ENCODE measurements at places on chromosomes 6 and 20. TPM values are rescaled to one million over a fixed set of nuclear protein-coding genes. Genes with fewer than 3 reads are reported as not detected.
A peak's percentile ranks its signal among the peaks of the same experiment; 100 is the strongest.

The OR2H1 gene
- total RNA-seq: not detected

The SCAF8 gene
- 46.3 TPM for total RNA-seq

The SLC35B2 gene
- 36.7 TPM for total RNA-seq

The PDYN gene
- total RNA-seq: 0.14 TPM

The DYNLT1 gene
- total RNA-seq: 91.8 TPM

The TNF gene
- 0.23 TPM for total RNA-seq

The DEFB119 gene
- total RNA-seq: not detected

The SALL4 gene
- 204 TPM for total RNA-seq

The NTSR1 gene
- total RNA-seq: 0.57 TPM

The SLC22A16 gene
- 0.34 TPM for total RNA-seq

The ARFGEF3 gene
- 20.0 TPM for total RNA-seq

The IMPG1 gene
- not detected for total RNA-seq

DNA sequence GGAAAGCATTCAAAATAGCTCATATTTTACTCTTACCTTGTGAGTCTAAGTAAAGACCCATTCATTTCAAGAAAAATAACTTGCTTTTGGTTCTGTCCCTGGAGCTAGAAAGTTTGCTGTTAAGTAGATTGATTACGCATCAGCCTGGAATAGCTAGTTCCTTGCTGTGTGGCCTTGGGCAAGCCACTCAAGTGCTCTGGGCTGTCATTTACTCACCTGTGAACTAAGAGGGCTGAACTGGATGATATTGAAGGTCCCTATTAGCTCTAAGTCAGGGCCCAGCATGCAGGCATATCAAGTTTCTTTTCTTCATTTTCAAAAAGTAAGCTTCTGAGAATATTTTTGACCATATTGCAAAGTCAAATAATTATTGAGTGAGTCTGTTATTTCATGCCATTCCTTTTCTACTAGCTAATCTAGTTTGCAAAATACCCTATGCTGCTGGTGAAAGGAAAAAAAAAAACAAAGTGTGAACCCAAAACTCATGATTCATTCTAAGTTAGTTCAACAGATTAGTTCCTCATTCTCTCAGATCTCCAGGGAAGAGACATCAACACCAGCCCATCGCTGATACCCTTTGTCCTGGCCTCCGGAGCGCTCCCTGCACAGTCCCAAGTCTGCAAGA lies 106.5 kb upstream of the GMDS start:
- no peak overlapping the region for H3K4me3 ChIP-seq
- H3K27ac ChIP-seq: no peak overlapping the region
- no peaks in the 10 kb centered on the region for H3K27me3 ChIP-seq

GRCh38 chr20:37294262-37294981 lies 5.0 kb downstream of the MANBAL start:
- peak overlapping the region; percentile 45 for H3K27ac ChIP-seq
- no peaks in the 10 kb centered on the region for H3K27me3 ChIP-seq
- H3K36me3 ChIP-seq: peaks cover 35% of the 10 kb centered on the region
- H3K4me1 ChIP-seq: peaks cover 18% of the 10 kb centered on the region
- no peak overlapping the region for H3K4me3 ChIP-seq

DNA sequence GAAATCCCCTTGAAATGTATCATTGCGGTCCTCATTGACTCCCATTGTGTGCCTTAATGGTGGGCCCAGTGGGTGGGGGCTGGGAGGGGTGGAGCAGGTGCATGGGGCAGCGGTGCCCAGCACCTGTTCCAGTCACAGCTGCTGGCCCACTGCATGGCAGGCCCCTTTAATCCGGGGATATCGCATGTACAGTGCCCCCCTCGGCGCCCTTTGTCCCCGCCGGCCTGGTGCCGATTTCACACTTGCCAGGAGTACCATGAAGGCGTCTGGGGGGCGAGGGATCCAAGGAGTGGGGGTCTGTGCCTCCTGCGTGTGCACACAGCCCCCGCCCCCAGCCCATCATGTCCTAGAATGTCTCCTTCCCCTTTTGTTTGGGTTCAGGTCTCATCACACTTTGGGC lies 2.8 kb downstream of the SNAI1 start:
- peaks cover 5% of the 10 kb centered on the region for H3K36me3 ChIP-seq
- no peak for DNase-seq
- peaks cover 89% of the 10 kb centered on the region for H3K4me1 ChIP-seq

GRCh38 chr6:11245381-11246256 lies 13.2 kb upstream of the NEDD9 start:
- peaks cover 17% of the 10 kb centered on the region for H3K27me3 ChIP-seq
- peaks cover 7% of the 10 kb centered on the region for H3K4me1 ChIP-seq
- no peak for DNase-seq
- H3K36me3 ChIP-seq: peaks cover 10% of the 10 kb centered on the region
- no peak overlapping the region for H3K4me3 ChIP-seq

DNA sequence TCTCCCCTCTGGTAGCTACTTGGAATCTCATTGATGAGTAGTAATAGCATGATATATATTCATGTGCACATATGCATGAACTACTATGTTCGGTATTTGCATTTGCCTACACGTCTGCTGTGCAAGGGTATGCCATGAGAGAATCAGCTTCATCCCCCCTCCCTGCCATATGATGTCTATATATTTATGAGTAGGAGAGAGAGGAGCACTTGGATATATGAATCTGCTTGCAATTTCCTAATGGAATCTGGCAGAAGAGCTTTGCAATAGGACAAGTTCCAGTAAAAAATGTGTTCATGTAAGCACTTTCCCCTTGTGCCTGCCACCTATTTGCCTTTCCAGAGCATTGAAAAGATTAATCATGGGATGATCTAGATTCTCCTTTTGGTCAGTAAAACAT lies 76.2 kb upstream of the BACH2 start:
- peaks cover 27% of the 10 kb centered on the region for H3K4me1 ChIP-seq
- DNase-seq: no peak
- H3K27ac ChIP-seq: no peak overlapping the region
- no peaks in the 10 kb centered on the region for H3K27me3 ChIP-seq

GRCh38 chr6:147642458-147642857 lies 134.0 kb downstream of the SAMD5 start:
- H3K4me3 ChIP-seq: no peak overlapping the region
- peaks cover 16% of the 10 kb centered on the region for H3K4me1 ChIP-seq
- DNase-seq: no peak
- H3K27me3 ChIP-seq: no peaks in the 10 kb centered on the region

DNA sequence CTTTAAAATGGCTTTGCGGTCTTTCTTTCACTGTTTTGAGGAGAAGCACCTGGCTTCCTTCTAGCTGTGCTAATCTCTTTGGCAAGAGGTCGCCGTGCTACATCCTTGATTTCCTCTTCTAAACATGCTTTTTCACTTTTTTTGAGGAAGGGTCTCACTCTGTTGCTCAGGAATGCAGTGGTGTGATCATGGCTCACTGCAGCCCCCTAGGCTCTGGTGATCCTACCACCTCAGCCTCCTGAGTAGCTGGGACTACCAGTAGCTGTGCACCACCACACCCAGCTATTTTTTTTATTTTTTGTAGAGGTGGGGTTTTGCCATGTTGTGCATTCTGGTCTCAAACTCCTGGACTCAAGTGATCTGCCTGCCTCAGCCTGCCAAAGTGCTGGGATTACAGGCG lies 40.5 kb downstream of the RSPH3 start:
- no peak overlapping the region for H3K4me3 ChIP-seq
- H3K36me3 ChIP-seq: no peaks in the 10 kb centered on the region
- no peaks in the 10 kb centered on the region for H3K27me3 ChIP-seq
- H3K4me1 ChIP-seq: 0 out of 2 replicates have a peak, but pooled peaks cover 4% of the 10 kb centered on the region
- DNase-seq: no peak
- H3K27ac ChIP-seq: no peak overlapping the region

DNA sequence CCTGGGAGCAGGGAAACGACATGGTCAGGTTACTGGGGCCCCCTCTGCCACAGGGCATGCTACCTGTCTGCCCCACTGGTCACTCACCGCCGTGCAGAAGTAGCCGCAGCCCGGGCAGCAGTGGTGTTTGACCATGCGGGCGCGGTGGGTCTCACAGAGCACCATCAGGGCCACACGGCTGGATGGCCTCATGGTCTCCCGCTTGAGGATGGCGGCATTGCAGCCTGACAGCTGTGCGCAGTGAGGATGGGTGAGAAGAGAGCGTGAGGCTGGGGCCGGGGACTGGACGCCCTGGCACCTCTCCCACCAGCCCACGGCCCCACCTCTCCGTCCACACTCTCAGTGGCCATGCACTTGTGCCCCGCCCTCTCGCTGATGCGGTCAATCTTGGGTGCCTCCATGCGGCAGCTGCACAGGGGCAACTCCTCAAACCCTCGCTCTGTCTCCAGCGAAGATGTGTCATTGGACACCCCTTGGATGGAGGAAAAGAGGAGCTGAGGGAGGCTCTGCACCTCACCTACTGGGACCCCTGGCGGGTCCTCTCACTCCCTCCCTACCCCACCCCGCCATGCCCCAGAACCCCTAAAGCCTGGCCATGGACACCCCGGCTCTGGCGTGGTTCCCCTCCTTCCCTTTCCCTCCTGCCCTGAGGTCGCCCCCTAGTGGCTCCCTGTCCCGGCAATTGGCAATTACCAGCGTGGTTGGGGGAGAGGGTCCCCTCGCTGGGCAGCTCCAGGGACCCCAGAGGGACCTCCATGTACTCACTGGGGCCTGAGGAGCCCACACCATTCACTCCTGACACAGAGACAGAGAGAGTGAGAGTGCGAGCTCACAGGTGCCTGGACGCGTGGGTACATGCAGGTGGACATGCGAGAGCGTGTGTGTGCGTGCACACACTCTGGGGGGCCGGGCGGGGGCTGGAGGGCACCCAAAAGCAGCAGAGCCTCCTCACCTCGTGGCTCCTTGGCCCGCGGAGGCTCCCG lies 8.9 kb downstream of the EHMT2 start:
- no peak overlapping the region for H3K27ac ChIP-seq
- DNase-seq: peak; percentile 79

DNA sequence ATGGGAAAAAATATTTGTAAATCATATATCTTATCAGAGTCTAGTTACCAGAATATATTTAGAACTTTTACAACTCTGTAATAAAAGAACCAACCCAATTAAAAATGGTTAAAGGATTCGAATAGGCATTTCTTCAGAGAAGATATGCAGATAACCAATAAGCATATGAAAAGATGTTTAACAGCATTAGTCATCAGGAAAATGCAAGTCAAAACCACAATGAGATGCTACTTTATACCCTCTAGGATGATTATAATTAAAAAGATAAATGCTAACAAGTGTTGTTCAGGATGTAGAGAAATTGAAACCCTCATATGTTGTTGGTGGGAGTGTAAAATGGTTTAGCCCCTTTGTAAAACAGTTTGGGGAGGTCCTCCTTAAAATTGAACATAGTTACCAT lies 94.1 kb downstream of the LRRC1 start:
- H3K27ac ChIP-seq: no peak overlapping the region
- no peak for DNase-seq
- H3K4me3 ChIP-seq: no peak overlapping the region
- peaks cover 47% of the 10 kb centered on the region for H3K4me1 ChIP-seq
- no peaks in the 10 kb centered on the region for H3K27me3 ChIP-seq

DNA sequence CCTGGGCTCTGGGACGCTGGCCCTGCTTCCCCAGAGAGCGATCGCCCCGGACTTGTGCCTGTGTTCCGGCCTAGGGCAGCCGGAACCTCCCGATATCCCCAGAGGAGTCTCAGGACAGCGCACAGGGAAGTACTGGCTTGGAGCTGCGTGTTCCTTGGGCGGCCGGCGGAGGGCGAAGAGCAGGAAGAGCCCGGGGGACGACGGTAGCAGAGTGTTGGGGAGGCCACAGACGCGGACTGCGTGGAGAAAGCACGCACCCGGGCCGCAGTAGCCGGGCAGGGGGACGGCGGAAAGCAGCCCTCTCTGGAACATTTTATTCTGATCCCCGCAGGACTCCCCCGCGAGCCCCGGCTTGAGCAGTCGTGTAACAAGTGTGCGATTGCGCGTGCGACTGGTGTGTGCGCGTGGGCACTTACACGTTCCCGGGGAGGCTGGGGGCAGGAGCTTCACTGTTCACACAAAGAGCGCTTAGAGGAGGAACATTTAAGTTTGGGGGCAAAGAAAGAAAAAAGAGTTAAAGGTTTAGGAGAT lies 36.1 kb downstream of the NCR2 start:
- H3K36me3 ChIP-seq: no peaks in the 10 kb centered on the region
- H3K4me3 ChIP-seq: peak overlapping the region; percentile 85
- peaks cover 94% of the 10 kb centered on the region for H3K27me3 ChIP-seq

GRCh38 chr6:127022302-127022701 lies 96.2 kb upstream of the RSPO3 start:
- DNase-seq: no peak
- H3K27ac ChIP-seq: no peak overlapping the region
- H3K4me1 ChIP-seq: no peaks in the 10 kb centered on the region
- no peaks in the 10 kb centered on the region for H3K27me3 ChIP-seq
- no peak overlapping the region for H3K4me3 ChIP-seq

DNA sequence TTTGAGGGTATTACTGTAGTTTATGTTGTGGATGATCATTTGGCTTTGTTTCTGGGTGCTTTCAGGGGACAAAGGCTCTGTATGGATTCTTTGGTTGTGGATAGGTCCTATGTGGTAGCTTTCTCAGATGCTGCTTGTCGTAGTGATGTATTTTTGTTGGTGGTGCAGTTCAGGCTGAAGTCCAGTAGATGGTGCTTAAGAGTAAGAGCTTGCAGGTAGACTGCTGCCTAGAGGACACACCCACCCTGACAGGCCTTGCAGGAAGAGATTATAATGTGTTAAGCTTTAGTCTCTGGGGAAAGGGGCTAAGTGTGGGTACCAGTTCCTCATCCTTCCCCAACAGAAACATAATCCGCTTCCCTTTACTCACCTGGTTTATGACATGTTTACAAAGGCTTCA lies 62.6 kb upstream of the ADGRB3 start:
- H3K27ac ChIP-seq: no peak overlapping the region
- no peaks in the 10 kb centered on the region for H3K27me3 ChIP-seq
- peaks cover 11% of the 10 kb centered on the region for H3K36me3 ChIP-seq
- DNase-seq: peak; percentile 63
- H3K4me1 ChIP-seq: peaks cover 20% of the 10 kb centered on the region
- H3K4me3 ChIP-seq: no peak overlapping the region

DNA sequence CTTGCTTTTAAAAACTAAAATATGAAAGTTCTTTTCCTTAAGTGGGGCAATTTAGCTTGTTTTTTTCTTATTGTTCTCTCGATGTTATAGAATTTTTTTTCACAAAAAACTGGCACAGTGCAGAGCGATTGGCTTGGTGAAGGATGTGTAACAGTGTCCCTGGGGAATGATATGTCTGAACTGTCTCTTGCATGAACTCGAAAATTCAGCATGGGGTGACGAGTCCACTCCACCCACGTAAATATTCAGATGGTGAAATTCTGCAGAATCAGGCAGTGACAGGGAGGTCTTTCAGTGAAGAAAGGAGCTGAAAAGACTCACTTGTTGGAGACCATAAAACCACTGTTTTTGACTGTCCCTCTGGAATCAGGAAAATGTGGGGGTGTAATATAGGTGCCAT lies 505.3 kb downstream of the MMUT start:
- H3K4me1 ChIP-seq: peaks cover 14% of the 10 kb centered on the region
- no peaks in the 10 kb centered on the region for H3K36me3 ChIP-seq
- H3K27me3 ChIP-seq: no peaks in the 10 kb centered on the region
- no peak overlapping the region for H3K4me3 ChIP-seq
- DNase-seq: no peak
- H3K27ac ChIP-seq: no peak overlapping the region

GRCh38 chr20:20827992-20828597 lies 115.7 kb upstream of the RALGAPA2 start:
- peaks cover 17% of the 10 kb centered on the region for H3K27me3 ChIP-seq
- DNase-seq: no peak
- H3K27ac ChIP-seq: no peak overlapping the region
- H3K36me3 ChIP-seq: peaks cover 32% of the 10 kb centered on the region
- H3K4me3 ChIP-seq: no peak overlapping the region
- H3K4me1 ChIP-seq: peaks cover 11% of the 10 kb centered on the region
